Activated naive CD8-positive, alpha-beta T cell treated with anti-CD3 and anti-CD28 coated beads, Interleukin-2, amount 50 U/mL, for 16 hours (primary cell): ENCODE measurements at places on chromosomes 13 and 19.

DNA sequence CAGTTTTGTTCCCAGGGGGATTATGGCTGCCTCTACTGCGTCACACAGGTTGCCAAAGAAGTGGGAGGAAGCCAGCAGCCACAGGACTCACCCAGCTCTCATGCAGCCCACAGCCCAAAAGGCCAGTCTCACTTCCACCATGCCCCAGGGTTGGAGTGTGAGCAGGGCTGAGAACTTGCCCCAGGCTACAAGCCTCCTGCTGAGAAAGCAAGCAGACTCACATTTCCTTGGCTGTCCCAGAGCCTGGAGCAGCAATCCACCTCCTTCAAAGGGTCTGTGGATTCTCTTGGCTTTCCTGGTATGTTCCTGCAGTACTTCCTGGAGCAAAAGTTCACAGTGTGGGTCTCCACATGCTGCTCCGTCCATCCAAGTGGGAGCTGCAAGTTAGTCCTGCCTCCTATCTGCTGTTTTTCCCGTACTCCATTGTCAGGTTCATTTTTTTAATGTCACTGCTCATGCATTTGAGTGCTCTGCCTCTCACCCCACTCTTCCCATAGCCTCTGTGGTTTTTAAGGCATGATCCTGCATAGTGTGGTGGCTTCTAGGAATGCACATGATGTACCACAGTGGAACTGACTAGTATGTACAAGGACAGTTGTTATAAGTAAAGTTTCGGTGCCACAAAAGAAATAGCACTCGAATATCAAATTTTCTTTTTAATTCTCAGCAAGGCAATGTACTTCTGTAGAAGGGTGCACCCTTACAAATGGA lies 56.2 kb upstream of the ARHGEF7 start:
- no peak for DNase-seq

DNA sequence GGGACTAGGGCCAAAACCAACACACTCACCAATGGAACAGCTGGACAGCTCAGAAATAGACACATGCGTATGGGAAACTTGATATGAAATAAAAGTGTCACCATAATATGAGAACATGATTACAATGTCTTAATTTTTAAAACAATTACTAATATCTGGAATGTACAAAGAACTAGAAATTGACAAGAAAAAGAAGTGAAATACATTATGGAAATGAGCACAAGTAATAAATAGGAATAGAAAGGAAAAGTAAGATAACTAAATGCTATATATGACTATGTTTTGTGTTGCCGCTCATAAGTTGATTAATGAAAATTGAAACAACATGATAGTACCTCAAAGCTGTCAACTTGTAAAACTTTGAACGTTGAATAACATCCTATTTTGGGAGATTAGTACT lies 801.1 kb downstream of the SLITRK5 start:
- no peak for DNase-seq

GRCh38 chr19:9818175-9818733 lies 625 bp downstream of the FBXL12 start:
- DNase-seq: no peak

DNA sequence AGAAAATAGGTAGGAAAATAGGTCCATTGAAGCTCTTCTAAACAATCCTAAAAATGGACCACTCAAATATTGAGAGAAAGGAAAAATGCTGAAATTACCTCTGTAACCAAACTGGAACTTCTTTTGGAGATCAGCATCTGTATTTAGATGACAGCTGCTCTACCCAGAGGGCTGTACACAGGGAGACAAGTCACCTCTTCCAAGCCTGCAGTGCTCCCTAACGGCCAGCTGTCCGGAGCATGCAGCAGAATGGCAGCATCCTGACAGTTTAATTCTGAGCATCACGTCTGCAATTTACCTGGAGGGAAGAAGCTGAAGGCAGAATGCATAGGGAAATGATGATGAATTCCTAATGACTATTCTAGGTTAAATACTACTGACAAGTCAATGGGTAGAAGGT lies 62.8 kb upstream of the DIAPH3 start:
- DNase-seq: no peak

DNA sequence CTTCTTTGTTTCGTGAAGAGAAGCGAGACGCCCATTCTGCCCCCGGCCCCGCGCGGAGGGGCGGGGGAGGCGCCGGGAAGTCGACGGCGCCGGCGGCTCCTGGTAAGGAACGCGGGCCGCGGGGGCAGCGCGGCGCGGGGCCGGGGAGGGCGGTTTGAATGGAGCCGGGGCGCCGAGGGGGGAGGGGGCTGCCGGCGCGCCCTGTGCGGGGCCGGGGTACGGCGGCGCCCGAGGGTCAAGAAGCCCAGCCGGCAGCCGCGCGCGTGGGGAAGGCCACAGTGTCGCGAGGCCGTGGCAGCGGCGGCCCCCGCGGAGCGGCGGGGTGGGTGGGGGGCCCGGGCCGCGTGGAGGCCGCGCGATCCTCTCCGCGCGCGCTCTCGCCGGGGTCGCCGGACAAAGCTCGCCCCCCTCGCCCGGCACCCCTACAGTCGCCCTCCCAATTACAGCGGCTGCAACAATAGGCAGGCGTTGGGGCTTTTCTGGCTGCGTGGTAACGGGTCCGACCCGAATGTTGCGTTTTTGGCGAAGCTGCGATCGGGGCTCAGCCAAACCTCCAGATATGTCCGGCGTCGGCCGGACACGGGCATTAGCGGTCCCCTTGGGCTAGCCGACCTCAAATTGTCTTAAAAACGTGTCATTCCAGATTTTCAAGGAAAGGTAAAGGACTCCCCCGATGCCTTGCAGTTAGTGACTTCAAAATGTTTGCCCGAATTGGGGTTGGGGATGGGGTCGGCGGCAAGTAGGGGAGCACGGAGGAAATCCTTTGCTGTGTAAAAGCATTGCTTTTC lies 437 bp downstream of the SMARCA4 start:
- DNase-seq: no peak

DNA sequence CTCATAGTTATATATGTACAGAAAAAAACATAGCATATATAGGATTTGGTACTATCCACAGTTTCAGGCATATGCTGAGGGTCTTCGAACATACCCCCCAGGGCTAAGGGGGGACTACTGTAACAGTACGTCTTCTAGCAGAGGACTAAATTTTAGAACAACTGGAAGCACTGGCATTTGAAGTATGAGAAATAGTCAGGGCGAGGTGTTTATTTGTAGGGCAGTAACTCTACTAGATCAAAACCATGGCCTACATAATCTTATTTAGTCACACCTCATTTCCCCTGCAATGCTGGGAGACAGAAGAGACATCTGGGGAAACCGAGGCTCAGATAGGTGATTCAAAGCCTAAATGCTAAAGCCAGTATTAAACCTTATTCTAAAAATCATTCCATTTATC lies 245.6 kb downstream of the DCT start:
- DNase-seq: no peak

DNA sequence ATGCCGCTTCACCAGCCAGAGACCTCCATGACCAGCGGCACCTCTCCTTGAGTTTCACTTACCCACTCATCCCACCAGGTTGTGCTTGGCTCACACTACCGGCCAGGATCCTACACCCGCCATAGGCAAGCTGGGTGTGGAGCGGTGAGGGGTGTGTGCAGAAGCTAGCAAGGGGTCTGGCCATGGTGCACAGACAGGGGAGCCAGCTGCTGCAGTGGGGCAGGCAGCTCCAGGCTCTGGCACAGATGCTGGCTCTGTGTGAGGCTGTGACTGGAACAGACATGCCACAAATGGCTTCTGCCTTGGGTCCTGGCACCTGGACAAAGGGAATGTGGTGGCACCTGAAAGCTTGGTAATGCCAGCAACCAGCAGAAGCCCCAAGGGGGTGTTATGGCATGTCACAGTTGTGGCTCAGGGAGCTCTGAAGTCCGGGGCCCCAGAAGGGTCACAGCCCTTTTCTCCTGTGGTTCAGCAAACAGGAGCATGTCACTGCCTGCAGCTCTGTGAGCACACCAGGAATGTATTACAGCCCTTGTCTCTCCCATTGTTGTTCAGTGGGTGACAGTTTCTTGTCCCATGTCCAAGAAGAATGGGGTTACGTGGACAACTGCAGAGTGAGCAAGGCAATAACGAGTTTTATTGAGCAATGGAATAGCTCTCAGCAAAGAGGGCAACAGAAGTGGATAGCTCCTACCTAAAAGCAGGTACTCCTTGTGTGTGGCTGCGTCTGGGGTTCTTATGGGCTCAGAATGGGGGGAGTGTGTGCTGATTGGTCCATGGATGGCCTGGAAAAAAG lies 2791.0 kb upstream of the PCDH20 start:
- DNase-seq: no peak

- DNase-seq: no peak
These were observed 9.4 kb downstream of the OPA3 start for GRCh38 chr19:45575216-45575615.

DNA sequence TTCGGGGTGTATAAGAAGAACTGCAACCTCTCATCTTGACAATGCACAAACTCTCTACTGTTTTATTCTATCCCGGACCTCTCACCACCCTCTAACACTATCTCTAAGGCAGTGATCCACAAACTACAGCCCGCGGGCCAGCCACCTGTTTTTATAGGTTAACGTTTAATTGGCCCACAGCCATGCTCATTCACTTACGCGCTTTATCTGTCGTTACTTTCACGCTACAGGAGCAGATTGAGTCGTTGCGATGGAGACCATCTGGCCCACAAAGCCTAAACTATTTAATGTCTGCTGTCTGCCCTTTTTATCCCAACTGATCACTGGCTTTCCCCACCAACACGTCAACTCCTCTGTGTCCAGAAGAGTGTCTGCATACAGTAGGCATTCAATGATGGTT lies 158.9 kb downstream of the CACNA1A start:
- no peak for DNase-seq

DNA sequence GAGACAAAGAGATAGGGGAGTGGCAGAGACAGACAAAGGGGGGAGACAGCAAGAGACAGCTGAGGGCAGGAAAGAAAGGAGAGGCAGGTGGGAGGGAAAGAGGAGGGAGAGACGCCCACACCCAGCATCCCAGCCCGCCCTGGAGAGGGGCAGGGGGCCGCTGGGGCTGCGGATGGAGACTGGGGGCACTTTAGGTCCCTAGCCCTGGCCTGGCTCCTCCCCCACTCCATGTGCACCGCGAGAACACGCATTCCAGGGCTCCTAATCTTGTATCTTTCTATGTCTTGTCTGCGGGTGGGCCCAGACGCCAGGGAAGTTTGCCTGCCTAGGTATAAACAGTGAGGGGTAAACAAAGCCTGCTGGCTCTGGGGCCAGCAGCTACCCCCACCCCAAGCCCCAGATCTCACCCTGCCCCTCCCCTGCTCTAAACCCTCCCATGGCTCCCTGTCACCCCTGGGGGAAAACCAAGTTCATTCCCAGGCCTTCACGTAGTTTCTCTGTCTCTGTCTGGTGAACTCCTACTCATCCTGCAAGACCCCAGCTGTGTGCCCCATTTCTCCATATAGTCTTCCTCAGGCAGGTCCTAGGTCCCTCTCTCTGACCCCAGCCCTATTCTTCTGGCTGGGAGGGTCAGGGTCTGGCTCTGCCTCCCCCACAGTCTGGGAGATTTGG lies 5.7 kb downstream of the TLE5 start:
- DNase-seq: no peak

- no peak for DNase-seq
These were observed 13.4 kb downstream of the THOP1 start for GRCh38 chr19:2798733-2799132.

DNA sequence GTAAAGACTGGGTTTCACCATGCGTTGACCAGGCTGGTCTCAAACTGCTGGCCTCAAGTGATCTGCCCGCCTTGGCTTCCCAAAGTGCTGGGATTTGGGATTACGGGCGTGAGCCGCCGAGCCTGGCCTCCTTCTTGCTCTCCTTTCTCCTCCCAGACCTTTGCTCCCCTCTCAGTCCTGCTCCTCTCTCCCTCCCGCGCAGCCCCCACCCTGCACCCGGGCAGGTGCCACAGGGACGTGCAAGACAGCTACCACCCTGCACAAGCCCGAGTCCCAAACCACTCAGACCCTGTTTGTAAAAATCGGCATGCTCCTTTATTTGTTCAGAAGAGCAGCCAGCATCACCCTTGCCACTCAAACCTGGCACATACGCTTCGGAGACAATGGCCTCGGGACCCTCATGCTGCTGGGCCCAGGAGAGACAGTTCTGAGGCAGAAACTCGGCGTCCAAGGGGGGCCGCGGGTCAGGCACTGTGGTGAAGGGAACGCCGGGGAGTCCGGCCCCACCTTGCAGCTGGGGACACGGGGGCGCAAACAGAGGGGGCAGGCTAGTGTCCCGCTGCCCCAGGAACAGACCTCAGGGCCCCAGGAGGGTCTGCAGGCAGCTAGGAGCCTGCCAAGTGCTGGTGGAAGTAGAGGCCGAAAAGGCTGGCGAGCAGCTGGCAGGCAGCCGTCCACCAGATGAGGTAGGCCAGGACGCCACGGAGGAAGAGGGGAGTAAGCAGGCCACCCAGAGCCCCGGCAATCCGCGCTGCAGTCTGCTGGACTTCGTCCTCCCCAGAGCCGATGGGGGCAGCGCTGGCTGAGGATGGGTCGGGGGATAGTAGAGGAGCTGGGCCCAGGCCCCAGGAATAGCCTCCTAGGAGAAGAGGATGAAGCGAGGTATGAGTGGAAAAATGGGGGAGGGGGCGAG lies 18.7 kb downstream of the TMEM161A start:
- no peak for DNase-seq

- no peak for DNase-seq
These were observed 10.7 kb downstream of the VSIG10L start for GRCh38 chr19:51331193-51331592.

DNA sequence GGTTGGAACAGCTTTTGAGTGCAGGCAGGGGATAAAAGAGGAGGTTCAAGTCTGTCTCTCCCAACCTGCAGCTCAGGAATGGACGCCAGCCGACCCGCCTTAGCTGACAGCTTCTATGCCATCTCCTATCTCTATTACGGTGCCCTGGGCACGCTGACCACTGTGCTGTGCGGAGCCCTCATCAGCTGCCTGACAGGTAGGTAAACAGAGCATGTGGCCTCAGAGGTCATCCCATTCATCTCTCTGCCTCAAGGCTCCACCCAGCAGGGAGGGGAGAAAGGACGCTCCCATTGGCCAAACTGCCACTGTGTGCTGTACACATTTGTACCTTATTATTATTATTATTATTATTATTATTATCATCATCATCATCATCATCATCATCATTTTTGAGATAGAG lies 16.5 kb downstream of the SLC5A5 start:
- no peak for DNase-seq

GRCh38 chr13:51844862-51845573 lies at the start of gene TMEM272:
TMEM272 (minus strand) TSS chr13:51845177; CDS start chr13:51838530, 6,647 bp downstream.
- peak; percentile 30 for DNase-seq

- DNase-seq: no peak
These were observed 250.2 kb downstream of the ABCC4 start for GRCh38 chr13:95050800-95051615.

GRCh38 chr19:22026687-22027086 lies 15.9 kb upstream of the ZNF208 start:
- no peak for DNase-seq

DNA sequence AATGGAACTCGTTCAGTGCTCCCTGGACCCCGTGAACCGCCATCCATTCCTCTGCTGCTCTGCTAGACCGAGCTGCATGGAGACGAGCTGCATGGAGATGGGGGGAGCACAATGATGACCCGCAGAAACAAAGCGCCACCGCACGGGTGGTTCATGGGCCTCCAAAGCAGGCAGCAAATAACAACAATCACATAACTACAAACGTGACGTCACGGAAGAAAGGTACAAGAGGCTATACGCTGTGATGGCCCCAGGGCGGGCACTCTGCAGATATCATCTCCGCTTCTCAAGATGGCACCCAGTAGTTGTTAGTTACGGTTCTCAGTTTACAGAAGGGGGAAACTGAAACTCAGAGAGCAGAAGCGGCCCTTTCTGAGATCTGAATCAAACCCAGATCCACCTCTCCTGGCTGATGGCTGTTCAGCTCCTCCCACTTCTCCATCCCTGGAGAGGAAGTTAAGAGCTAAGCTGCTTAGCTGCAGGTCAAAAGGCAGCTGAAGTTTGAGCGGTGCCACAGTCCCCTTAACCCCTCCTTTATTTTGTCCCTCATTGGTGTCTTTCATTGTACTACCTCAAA lies 1.7 kb downstream of the ATP13A1 start:
- DNase-seq: no peak
